ENCODE measurements at places on chromosomes 6 and 20.

- no peak for DNase-seq
Observed at GRCh38 chr20:44752099-44752931, 6.7 kb downstream of the KCNK15 start.

DNA sequence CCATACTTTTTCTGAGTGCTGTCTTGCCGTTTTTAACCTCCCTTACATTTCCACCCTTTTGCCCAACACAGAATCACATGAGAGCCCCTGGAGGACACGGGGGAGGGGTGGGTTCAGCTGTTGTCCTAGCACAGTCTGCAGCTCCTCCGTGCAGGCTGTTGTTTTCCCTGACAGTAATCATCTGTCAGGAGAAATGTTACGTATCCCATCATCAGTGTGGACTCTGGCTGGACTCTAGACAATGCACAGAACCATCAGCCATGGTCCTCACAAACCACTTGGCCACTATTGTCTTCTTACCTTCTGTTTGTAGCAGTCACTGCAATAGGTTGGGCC is 92.1 kb downstream of the RIN2 start:
- DNase-seq, result no peak

DNA sequence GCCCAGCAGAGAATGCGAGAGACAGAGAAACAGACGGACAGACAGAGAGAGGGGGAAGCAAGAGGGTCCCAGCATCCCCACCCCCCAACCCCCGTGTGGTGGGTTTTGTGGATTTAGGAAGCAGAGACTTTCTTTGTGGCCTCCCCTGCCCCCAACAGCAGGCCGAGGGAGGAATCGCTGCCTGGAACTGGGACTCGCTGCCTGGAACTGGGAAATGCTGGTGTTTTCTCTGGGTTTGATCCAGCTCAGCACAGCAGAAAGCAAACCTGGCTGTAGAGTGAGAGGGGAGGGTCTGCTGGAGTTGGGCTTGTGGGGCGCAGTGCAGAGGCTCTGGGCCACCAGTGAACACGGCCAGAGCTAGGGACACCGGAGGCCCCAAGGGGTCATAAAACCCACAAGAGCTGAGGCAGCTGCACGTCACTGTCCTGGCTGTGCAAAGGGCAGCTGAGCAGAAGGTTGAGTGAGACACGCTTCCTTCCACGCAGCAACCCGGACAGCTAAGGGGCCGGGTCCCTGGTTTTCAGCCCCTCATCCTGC is 181.8 kb downstream of the TAF4 start:
- no peak for DNase-seq

DNA sequence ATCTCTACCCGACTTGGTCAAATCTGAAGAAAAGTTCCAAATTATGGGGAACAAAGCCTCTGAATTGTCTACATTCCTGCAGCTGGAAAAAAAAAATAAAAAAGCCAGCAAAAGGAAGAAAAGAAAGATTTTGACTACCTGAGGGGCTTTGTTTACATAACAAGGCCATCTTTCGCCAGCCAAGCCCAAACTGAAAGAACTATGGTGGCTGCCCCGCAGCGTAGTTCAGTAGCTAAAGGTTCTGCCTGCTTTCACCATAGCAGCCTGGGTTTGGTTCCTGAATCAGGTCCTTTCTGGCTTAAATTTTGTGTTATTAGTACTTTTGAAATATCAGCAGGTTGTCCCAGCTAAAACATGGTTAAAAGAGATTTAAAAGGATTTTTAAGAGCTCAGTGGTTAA is 35.4 kb downstream of the ZNF133 start:
- no peak for DNase-seq

- DNase-seq, result peak; percentile 39
Observed at GRCh38 chr6:1619673-1620503, 10.2 kb downstream of the FOXC1 start.

DNA sequence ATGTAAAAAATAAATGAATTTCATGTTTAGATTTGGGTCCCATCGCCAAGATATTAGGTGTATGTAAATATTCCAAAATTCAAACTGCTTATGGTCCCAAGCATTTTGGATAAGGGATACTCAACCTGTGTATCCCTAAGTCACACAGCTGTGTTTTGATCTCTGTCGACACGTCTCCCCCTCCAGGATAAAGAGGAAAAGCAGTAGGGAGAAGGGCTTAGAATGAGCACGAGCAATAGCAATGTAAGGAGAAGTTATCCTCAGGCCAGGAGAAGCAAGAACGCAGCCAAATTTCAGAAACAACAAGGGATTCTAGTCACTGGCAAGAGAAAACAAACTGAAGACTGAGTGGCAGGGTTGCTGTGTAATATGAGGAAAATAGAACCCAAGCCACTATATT is 181.2 kb downstream of the AIG1 start:
- no peak for DNase-seq

GRCh38 chr20:57150559-57150958 is 115.9 kb downstream of the BMP7 start:
- no peak for DNase-seq

DNA sequence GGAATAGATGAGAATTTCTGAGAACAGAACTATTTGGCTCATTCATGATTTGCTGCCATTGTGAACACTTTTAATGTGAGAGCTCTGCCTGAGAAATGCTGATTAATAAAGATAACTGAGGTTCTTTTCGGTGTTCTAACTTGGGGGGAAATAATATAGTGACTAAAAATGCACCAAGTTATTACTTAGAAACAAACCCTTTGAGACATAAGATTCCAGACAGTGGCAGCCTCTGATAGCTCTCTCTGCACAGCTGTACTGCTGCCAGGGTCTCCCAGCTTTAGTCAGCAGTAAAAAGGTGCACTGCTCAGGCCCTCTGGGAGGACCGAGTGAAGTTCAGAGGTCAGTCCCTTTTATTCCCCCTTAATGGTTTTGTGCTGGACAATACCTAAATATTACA is 2.5 kb upstream of the PRDM1 start:
- DNase-seq, result no peak

GRCh38 chr20:208942-209566 is 18.0 kb upstream of the DEFB129 start:
- DNase-seq, result peak; percentile 28

DNA sequence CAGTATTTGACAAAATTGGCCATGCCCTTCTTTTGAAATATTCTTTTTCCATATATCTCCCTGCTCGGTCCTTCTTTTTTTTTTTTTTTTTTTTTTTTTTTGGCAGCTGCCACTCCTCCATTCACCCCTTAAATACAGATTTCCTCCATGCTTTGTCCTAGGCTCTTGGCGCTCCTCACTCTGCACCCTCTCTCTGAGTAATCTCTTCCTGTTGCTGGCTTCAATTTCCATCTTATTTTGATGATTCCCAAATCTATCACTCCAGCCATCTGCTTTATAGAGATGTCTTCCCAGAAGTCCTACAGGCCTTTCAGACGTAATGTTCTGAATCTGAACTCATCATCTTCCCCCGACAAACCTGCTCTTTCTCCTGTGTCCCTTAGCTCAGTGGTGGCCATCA is 12.8 kb upstream of the KLHL32 start:
- no peak for DNase-seq

GRCh38 chr6:44096612-44097011 is 30.6 kb downstream of the MRPL14 start:
- peak; percentile 86 for DNase-seq

- peak; percentile 35 for DNase-seq
Observed at GRCh38 chr6:35624341-35625070, 64.2 kb downstream of the FKBP5 start.

- no peak for DNase-seq
Observed at GRCh38 chr20:5675103-5676091, 74.8 kb upstream of the SHLD1 start.

- DNase-seq, result no peak
Observed at GRCh38 chr6:81105998-81106397, 646.5 kb downstream of the TENT5A start.

DNA sequence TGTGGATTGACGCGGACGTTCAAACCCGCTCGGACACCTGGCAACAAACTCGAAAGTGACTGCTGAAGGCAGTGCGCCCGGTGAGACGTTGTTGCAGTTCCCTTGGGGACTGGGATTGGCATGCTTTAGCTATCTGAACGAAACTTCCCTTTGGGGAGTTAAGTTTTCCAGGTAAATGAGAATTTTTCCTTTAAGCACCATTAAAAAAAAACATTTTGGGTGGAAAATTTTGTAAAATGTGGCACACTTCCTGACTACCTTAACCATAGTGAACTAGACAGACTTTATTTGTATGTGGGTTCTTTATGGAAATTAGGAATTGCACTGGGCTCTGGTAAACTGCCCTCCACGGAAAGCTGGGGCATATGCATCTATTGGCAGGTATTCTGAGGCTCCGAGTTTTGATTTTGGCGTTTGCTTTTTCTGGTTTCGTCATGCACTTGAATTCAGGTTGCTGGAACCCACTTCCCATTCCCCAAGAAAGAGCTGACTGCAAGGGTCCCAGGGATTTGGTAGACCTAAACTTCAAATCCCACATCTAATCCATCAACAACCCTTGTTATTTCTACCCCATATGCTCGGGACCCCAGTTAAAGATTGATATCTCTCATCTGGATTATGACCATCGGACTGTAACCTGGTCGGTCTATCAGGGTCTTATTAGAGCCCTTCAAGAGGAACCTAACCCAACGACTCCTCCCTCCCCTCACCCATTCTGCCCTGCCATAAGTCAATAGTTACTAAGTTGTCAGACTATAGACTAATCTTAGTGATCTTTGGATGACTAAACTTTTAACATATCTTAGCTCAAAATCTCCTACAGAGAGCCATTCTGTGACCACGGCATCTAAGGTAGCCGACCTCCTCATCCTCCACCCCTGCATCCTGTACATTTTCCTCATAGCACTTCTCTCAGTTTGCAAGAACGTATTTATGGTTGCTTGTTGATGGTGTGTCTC is 800 bp upstream of the DYNLT1 start:
- peak; percentile 57 for DNase-seq

GRCh38 chr6:137362878-137363804 is 131.1 kb downstream of the OLIG3 start:
- no peak for DNase-seq

DNA sequence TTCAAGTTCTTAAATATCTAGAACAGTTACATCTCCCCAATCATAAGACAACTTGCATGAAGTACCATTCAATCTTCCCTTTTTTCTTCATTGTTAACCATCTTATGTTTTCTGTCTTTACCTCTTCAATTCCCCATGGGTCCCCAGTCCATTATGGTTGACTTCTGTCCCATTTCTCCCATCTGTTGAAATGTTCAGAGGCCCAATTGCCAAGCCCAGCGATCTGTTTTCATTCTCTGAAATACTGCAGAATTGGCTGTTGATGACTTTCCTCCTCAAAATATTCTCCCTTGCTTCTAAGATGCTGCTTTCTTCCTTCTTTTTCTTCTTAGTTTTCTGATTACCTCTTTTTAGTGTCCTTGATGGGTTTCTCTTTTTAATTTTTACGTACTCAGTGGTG is 26.0 kb downstream of the DSTN start:
- DNase-seq, result no peak

- no peak for DNase-seq
Observed at GRCh38 chr20:25624500-25624939, 706 bp upstream of the NANP start.

DNA sequence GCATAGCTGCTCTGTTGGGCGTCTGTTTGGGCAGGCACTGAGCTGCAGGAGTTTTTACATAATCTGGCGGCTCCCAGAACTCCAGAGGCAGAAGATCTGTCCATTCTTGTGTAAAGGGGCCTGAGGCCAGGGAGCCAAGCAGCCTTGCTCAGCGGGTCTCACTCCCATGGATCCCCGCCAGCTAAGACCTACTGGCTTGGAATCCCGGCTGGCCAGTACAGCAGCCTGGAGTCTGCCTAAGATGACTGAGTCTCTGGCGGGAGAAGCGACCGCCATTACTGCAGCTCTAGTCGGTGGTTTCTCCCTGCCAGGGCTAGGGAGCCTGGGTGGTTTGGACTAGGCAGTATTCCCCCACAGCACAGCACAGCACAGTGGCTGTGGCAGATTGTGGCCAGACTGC is 268.4 kb upstream of the SYNCRIP start:
- DNase-seq, result no peak

DNA sequence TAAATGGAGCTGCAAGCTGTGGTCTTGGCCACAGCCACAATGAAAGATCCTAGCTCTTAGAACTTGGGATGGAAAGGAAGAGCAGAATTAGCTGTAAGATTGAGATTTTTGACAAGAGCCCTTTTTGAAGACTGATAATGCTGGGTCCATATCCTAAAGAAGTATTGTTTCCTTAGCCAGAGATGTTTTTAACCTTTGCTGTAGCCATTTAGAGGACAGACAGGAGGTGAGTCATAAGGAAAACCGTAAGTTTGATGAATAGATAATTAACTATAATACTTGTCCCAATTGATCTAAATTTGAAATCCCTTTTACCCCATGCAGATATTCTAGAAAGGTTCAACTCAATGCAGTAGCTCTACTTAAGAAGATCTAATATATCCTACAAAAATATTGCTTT is 213.7 kb downstream of the HTR1B start:
- no peak for DNase-seq

GRCh38 chr6:107767637-107768036 is 56.5 kb downstream of the SCML4 start:
- DNase-seq, result no peak

DNA sequence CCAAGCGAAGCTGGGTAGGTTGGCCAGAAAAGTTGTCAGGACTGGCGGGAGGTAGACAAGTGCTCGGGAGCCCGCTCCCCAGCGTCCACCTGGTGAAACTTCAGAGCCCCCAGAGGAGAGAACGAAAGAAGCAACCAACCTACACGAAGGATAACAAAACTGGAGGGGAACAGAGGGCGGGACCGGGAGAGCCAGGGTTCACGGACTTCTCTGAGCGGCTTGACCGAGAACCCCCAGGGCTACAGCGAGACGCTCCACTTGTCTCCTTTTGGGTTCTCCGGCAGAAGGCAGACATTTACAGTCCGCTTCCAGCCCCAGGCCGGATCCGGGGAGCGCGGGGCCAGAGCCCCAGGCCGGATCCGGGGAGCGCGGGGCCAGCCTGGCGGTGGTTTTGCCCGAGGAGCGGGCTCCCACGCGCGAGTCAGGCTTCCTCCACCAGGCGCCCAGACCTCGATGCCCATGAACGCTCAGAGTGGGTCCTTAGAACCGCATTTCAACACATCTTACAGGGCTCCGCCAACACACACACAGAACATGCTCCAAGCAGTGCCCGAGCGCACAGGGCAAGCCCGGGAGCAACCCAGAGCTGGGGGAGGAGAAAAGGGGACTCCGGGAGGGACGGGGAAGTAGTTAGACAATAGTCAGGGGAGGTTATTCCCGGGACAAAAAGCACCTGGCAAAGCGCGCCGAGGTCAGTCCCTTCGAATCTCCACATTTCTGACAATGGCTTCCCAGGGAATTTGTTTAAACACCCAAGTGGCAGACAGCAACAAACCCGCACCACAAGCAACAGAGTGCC is 1.1 kb downstream of the PTPRK start:
- peak; percentile 33 for DNase-seq

- no peak for DNase-seq
Observed at GRCh38 chr6:99026135-99026534, 78.4 kb upstream of the FBXL4 start.

- no peak for DNase-seq
Observed at GRCh38 chr6:48111575-48111974, 578 bp upstream of the PTCHD4 start.

GRCh38 chr6:160398674-160399271 is 50.6 kb downstream of the SLC22A3 start:
- DNase-seq, result peak; percentile 4

Measured in activated CD8-positive, alpha-beta T cell treated with anti-CD3 and anti-CD28 coated beads for 36 hours (primary cell).